ENCODE measurements at places on chromosomes 7 and 10. TPM values are rescaled to one million over a fixed set of nuclear protein-coding genes. Genes with fewer than 3 reads are reported as not detected.

Gene CD36
- total RNA-seq: 84.1 TPM

Gene IDI2
- under 0.01 TPM for total RNA-seq

Gene MYPN
- under 0.01 TPM for total RNA-seq

Gene MPP7
- under 0.01 TPM for total RNA-seq

Gene IGFBP1
- total RNA-seq: 0.59 TPM

Gene YAE1
- total RNA-seq: 25.0 TPM

Gene CPVL
- total RNA-seq: 2.6 TPM

Gene TMEM236
- total RNA-seq: under 0.01 TPM

Gene MOGAT3
- total RNA-seq: not detected

Gene RBP3
- total RNA-seq: not detected

Gene CDK14
- total RNA-seq: 30.5 TPM

Gene CFAP70
- 0.39 TPM for total RNA-seq

Gene FOXP2
- total RNA-seq: 11.8 TPM

Gene DDC
- not detected for total RNA-seq

Gene CEP55
- 30.5 TPM for total RNA-seq

Gene PPP1R3C
- total RNA-seq: 2.6 TPM

Gene PRPS1L1
- total RNA-seq: not detected

Gene KAZALD1
- 11.9 TPM for total RNA-seq

Gene C10orf105
- under 0.01 TPM for total RNA-seq

Gene CHAT
- not detected for total RNA-seq

Gene TTYH3
- total RNA-seq: 19.0 TPM

Gene CRHR2
- total RNA-seq: not detected

Gene ZNF438
- total RNA-seq: 8.1 TPM

Gene OPALIN
- total RNA-seq: not detected

Gene LRRN3
- total RNA-seq: 0.37 TPM

Gene SLC13A1
- total RNA-seq: not detected

Gene EXOSC1
- 37.5 TPM for total RNA-seq

Gene LBX1
- total RNA-seq: not detected

Gene PHYHIPL
- not detected for total RNA-seq

Gene SAP25
- total RNA-seq: not detected

Gene SPAG6
- not detected for total RNA-seq

Gene ECD
- 34.8 TPM for total RNA-seq

Gene CFAP46
- 0.39 TPM for total RNA-seq

Gene ADIRF
- total RNA-seq: 51.1 TPM

Gene TNS3
- total RNA-seq: 5.9 TPM

Gene PSTK
- total RNA-seq: 3.3 TPM

Gene CYP2E1
- total RNA-seq: under 0.01 TPM

Gene PPP1R17
- total RNA-seq: not detected
